DND-41 (cell line): ENCODE measurements at places on chromosomes 7 and 10.

DNA sequence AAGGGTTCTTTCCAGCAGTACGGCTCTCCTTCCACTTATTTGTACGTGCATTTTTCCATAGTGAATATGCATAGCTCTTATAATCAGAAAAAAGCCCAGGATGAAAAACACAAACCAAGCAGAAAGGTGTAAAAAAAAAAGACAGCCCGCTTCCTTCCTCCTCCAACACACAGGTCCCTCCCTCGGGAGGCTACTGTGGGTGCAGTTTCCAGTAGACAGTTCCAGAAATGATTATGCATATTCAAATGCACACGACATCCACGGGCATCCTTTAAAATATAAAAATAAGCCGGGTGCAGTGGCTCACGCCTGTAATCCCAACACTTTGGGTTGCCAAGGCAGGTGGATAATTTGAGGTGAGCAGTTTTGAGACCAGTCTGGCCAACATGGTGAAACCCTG lies 59.9 kb downstream of the TNRC18 start:
- DNase-seq, result no peak

- DNase-seq, result no peak
These were observed 15.1 kb upstream of the ZNF273 start for GRCh38 chr7:64887756-64888508.

GRCh38 chr10:46232666-46233065 lies 54.1 kb upstream of the ANTXRL start:
- DNase-seq, result no peak

- DNase-seq, result no peak
These were observed 8.3 kb upstream of the GDF10 start for GRCh38 chr10:47291682-47292081.

- DNase-seq, result no peak
These were observed 446.5 kb upstream of the FOXK1 start for GRCh38 chr7:4235596-4235995.

DNA sequence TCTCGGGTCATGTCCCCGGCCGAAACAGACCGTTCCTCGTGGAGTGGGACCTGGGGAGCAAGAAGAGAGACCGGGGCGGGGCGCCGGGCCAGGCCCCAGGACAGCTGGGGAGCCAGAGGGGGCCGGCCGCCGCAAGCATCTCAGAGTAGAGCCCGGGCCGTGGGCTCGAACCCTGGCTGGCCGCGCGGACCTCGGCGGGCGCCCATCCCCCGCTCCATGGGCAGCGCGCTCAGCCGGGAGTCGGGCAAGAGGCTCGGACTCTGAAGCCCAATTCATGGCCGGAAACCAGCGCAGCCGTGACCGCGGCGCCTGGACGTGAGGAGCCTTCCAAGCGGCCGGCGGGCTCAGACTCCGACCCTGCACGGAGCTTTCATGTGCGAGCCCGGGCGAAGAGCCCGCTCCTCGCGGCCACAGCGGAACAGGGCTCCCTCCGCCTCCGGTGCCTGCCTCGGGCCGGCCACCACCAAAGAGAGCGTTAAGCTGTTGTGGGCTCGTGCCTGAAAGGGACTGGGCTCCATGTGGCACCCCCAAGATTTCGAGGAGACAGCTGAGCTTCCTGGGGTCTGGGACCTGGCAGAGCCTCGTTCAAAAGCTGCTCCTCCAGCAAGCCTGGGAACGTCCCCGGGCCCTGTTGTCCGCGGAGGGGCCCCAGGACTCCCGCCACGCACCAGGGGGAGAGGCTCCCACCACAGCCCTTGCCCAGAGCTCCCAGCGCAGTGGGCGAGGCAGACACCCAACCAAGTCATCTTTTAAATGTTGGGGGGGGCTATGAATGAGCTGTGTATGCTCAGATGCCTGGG lies 757 bp upstream of the GRID1 start:
- no peak for DNase-seq
